ENCODE measurements at places on chromosomes 16 and 17. TPM values are rescaled to one million over a fixed set of nuclear protein-coding genes. Genes with fewer than 3 reads are reported as not detected.

Gene ABCC11
- 0.23 TPM for total RNA-seq

Gene WSCD1
- not detected for total RNA-seq

Gene NDUFAB1
- total RNA-seq, result 79.8 TPM

Gene HSD3B7
- total RNA-seq, result 7.5 TPM

Gene CDH13
- not detected for total RNA-seq

Gene USB1
- 48.4 TPM for total RNA-seq

Gene KCNJ18
- not detected for total RNA-seq

Gene EIF3C
- total RNA-seq, result 415 TPM

Measured in activated CD4-positive, alpha-beta memory T cell treated with anti-CD3 and anti-CD28 coated beads, Interleukin-2, amount 10 ng/mL, durations not matched to agents 7 days and 5 days (primary cell).